ENCODE measurements at places on chromosomes 13 and 19.
A peak's percentile ranks its signal among the peaks of the same experiment; 100 is the strongest.

DNA sequence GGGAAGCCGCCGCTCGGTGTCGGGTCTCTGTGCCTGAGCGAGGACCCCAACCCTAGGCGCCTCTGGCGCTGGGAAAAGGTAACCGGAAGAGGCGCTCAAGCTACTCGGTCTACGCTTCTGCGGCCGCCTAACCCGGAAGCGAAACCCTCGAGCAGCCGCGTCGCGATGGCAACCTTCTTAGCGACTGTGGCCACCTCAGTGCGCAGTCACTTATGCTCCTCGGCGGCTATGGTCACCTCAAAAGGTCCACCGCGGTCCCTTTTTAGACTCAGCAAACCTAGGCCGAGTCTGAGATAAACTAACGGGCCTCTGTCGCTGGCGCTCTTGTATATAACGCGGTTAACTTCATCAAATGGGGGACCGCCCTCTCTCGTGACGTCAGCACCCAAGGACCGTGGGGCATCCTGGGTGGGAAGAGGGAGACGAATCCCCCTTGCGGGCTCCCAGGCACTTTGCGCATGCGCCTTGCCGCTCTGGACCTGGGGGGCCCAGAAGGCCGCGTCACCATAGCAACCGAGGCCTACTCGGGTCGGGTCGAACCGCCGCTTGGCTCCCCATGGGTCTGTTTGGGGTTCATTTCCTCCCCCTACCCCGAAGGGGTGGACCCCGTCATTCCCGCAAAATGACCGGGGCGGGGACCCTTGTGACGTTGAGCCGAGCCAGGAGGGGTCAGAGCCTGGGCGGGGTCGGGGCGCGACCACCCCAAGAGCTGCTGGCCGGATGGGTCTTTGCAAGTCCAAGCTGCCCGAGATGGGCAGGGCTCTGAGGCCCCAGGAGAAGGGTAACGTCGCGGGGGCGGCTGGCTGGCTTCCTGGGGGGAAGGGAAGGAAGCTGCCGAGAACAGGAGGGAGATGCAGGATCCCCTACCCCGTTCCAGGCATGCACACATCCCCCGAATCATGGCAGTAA, at the start of gene GTF2F1:
Gene GTF2F1, minus strand, starts transcription at position 91 of the 909 bp plus-strand sequence. CDS start 169 bp downstream, outside the sequence.
- DNase-seq, result peak; percentile 97

- DNase-seq, result no peak
Measured at GRCh38 chr13:39656325-39656677, 839 bp downstream of the COG6 start.

- no peak for DNase-seq
Measured at GRCh38 chr19:16506961-16507360, 10.8 kb downstream of the C19orf44 start.

DNA sequence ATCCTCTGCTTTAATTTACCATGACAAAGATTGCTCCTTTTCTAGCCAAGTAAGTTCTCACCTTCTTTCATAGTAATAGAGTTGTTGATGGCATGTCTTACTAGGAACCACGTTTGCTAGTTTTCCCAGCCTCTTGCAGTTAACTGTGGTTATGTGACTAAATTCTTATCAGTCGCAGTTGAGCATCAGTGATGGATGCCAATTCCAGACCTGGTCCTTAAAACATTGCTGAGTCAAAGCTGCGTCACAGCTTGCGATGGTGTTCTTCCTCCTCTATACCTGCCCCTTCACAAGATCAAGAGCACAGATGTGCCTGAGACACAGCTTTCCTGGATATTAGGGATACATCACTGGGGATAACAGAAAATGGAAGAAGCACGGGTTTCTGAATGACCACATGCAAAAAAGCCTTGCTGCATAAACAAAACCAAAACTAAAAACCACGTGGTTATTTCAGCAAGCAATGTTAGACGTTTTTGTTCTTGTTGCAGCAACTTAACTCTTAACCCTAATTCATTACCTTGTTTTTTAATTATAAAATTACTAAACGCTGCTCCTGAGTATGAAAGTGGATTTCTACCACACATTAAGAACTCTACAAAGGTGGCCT, 97.6 kb upstream of the DACH1 start:
- no peak for DNase-seq

DNA sequence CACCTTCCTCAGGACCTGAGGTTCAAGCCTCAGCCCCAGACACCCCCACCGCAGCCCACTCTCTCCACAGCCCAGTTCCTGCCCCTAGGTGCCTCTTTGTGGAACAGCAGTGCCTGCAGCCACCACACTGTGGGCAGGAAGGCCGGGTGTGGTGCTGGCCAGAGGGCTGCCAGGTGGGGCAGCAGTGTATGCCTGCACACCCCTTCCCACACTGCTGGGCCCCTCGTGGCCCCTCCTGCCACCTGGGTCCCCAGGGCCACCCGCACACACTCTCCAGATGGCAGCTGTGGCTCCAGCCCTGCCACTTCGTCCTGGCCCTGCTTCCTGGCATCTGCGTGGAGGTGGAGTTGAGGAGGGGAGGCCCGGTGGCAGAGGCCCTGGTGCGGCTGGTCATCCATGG, 35.1 kb downstream of the HPN start:
- DNase-seq, result no peak

- no peak for DNase-seq
Measured at GRCh38 chr13:106416645-106417044, 118.8 kb downstream of the EFNB2 start.

- no peak for DNase-seq
Measured at GRCh38 chr13:88800505-88800904, 1129.3 kb downstream of the SLITRK5 start.

DNA sequence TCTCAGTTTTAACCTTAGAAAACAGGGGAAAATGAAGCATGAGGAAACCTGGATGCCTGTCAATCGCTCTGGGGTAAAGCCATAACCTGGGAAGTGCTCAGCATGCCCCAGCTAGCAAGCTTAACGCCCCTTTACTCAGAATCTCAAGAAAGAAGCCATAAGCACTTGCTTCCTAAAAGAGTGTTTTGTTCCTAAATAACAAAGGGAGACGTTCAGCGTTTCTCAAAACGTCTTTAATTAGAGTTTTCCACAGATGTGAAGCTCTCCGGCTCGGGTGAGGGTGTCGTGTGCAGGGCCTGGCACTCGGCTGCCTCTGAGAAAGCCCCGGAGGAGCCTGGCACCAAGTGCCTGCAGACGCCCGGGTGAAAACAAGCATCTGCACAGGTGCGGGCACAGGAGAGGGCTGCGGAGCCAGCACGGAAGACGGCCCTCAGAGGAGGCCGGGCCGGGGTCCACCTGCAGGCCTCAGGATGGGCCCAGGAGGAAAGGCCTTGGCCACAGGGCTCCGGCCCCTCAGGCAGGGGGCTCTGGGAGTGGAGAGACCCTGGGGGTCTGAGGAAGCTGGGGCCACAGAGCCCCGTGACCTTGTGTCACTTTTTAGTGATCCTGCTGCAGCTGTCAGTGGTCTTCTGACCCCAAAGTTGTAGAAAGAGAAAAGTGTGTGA, 6.2 kb downstream of the GAS6 start:
- DNase-seq, result no peak

DNA sequence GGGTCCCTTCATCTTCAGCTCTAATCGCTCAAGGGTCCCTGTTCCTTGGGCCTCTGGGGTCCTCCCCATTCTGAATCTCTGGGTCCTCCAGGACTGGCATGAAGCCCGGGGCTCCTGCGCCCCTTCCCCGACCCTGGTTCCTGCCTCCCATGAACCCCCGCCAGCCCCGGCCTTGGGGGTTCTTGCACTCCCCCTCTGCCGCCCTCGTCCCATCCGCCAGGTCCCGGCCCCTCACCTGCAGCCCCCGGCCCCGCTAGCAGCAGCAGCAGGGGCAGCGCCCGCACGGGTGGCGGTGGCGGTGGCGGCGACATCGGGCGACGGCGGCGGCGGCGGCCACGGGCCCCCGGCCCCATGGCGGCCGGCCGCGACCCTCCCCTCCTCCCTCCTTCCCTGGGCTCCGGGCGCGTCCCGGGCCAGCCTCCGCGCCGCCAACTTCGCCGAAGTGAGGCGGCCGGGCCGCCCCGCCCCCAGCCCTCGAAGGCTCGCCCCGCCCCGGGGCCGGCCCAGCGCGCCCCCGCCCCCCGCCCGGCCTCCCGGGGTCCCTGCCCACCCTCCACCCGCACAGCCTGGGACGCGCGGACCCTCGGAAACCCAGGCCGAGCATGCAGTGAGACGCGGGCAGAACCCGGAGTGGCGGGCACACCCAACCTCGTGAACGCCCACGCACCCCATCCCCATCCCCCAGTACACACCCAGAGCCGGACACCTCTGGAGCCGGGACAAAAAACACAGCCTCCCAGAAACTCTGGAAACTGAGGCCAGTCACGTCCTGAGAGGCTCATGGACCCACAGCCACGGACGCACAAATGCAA, at the start of gene NOTCH3:
Gene NOTCH3, minus strand, starts transcription at position 443 of the 812 bp plus-strand sequence. Its CDS starts 90 bp downstream, at position 353.
- DNase-seq, result no peak

- peak; percentile 64 for DNase-seq
Measured at GRCh38 chr13:114124921-114125320, 7.5 kb downstream of the RASA3 start.

- no peak for DNase-seq
Measured at GRCh38 chr13:26693749-26694463, 66.7 kb downstream of the GPR12 start.

GRCh38 chr13:46571189-46571908, 18.4 kb downstream of the LRCH1 start:
- DNase-seq, result no peak

DNA sequence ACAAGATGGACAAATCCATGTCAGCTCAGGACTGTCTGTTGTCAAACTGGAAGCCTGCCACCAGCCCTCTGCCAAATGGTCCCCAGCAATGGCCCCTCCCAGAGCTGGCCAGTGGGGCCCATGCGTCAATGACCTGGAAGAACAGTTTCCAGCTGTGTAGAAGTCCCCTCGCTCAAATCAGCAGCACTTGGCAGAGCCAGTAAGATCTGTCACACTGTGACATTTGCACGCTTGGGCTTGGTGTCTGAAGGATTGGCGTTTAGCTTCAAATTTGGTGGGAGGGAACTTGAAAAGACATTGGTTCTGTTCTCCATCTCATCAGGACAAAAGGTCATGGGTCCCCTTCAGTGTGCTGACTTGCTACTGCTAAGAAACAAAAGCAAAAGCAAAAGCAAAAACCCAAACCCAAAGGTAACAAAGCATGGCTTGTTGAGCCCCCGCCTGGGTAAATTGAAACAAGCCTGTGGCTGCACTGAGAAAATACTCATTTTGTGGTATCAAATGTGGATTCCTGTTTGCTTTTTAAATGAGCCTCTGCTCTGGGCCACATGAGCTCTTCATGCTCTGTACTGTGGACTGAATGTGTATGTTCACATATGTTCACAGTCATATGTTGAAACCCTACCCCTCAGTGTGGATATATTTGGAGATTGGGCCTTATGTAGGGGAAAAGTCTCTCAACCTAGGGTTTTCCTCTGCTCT, 253.6 kb upstream of the MAB21L1 start:
- no peak for DNase-seq

GRCh38 chr13:105518086-105518485, 1017.4 kb downstream of the EFNB2 start:
- no peak for DNase-seq

- DNase-seq, result no peak
Measured at GRCh38 chr19:48636859-48637448, at the start of gene DBP. DBP (minus strand) TSS chr19:48637379; CDS start chr19:48636994, 385 bp downstream.

DNA sequence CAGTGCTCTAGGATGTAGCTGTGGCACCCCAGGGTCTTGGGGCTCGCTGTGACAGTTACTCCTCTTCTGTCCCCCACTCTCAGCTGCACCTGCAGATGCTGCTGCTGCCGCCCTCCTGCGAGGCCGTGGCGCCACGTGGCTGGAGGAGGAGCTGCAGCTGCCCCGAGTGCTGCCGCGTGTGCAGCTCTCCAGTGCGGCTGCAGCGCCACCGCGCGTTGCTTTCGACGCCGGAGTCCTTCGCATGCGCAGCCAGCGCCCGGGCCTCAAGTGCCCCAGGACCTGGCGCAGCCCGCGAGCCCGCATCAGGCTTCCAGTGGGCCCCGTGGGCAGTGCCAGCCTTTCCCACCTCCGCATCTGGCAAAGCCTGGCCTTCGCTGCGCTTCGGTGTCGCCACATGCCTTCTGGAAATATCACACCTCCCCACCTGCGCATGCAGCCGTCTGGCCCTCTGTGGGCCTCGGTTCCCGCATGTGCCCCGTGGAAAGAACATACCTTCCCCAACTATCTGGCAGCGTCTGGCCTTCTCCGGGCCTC, 692 bp upstream of the ZNF580 start:
- peak; percentile 85 for DNase-seq

DNA sequence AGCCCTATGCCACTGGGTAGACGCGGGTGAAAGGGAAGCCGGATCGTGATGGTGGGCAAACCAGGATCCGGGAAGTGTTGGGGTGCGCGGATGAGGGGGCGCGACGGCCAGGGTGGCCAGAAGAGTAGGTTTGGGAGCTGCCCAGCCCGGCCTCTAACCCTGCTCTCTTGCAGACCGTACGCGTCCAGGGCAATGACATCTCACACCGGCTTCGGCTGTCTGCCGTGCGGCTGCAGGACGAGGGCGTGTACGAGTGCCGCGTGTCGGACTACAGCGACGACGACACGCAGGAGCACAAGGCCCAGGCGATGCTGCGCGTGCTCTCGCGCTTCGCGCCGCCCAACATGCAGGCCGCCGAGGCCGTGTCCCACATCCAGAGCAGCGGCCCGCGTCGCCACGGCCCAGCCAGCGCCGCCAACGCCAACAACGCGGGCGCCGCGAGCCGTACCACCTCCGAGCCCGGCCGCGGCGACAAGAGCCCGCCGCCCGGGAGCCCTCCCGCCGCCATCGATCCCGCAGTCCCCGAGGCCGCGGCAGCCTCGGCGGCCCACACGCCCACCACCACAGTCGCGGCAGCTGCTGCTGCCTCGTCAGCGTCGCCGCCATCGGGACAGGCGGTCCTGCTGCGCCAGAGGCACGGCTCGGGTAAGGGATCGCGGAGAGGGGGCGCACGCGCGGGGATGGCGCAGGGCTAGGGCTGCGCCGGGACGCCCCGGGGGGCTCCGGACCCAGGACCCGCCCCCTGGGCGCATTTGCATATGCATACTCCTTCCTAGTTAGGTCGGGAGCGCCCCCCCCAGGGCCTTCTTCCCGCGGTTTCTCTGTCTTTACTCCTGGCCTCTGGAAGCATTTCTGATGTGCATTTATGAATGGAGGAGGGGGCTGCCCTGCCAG, 4.1 kb downstream of the VSTM2B start:
- no peak for DNase-seq

DNA sequence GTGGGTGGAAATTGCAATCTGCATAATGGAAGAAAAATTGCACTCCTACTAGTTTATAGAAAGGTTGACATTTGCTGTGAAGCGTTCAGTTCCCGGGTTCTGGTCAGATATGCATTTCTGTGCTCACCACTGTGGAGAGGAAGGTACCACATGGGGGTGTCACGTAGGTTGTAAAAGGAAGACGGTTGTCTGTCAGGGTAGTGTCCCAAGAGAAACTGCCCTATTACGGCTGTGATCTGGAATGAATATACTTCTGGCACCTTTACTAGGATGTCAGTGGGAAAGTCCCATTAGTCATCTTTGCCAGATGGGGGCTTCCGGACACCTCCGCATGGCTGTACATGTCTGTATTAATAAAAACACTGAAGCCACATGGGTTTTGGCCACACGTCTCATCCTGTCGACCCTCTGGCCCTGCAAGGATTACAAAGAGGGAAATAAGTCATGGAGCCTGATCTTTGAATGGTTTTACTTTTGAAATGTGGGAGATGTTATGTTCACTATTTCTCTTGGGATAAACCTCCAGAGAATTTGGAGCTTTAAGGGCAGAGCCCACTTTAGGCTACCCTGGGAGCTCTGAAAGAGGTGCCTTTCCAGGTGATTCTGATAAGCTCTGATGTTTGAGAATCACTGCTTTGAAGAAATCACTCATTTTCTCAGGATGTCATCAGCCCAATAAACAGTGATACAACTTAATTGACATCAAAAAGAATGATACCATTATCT, 133.9 kb downstream of the AKAP11 start:
- DNase-seq, result peak; percentile 35

Data from CD4-positive, alpha-beta T cell treated with Interleukin-1 beta for 1 hour (primary cell).